Femur (tissue), 1 donor: ENCODE measurements at places on chromosomes 11 and 22.

GRCh38 chr22:45310977-45311531, 1.3 kb downstream of the FAM118A start:
- DNase-seq, result no peak

GRCh38 chr11:122331079-122331478, 215.1 kb upstream of the BLID start:
- DNase-seq, result no peak

GRCh38 chr11:102926517-102926916, 29.0 kb downstream of the MMP13 start:
- DNase-seq, result no peak

DNA sequence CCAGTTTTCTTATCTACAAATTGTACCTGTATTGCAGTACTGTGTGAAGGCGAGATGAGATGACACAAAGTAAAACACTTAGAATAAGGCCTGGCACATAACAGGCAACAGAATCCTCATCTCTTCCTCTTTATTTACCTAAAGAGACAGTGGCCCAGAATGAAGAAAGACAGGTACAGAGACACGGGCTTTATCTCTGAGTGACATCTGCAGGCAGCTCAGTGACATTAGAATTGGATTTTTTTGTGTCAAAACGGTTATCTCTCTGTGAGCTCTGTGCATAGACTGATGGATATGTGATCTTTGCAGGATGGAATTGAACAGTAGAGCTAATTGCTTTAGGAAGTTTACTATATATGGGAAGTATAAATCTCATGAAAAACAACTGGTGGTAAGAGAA, 36.2 kb upstream of the TRPC6 start:
- no peak for DNase-seq

DNA sequence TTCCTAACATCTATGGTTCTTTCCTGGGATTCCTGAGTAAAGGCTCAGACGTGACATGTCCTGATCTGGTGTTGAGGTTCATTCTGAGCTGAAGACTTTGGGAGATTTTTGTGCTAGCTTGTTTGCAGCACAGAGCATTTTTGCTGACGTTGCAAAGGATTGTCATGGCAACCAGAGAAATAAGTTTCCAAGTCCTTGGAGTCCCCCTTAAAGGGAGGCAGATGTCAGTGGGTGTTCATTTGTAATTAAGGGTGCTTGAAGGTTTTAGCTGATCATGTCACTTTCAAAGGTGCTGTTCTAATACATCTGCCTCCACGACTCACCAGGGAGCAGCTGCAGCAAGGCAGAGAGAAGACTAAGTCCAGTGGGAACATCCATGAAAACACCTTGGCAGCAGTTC, 5.4 kb upstream of the SYN3 start:
- DNase-seq, result no peak

- DNase-seq, result peak; percentile 45
These were observed 35.9 kb downstream of the CTSC start for GRCh38 chr11:88301488-88302140.

- DNase-seq, result no peak
These were observed 427.0 kb upstream of the DDI1 start for GRCh38 chr11:103609117-103610066.

GRCh38 chr22:28075358-28075981, 156.4 kb upstream of the PITPNB start:
- peak; percentile 63 for DNase-seq
